ENCODE measurements at places on chromosomes 12 and 14.
A peak's percentile ranks its signal among the peaks of the same experiment; 100 is the strongest.

DNA sequence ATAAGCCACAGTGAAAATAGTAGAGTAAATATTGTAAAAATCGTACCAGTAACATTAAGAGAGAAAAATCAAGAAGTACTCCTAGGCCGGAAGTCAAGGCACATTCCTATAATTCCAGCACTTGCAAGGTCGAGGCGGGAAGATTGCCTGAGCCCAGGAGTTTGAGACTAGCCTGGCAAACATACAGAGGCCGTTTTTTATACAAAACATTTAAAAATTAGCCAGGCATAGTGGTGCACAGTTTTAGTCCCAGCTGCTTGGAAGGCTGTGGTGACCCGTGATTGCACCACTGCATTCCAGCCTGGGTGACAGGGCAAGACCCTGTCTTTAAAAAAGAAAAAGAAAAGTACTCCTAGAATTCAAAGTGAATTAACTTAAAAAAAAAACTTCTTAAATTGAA, 341.8 kb downstream of the C12orf50 start:
- DNase-seq, result no peak

- no peak for DNase-seq
Observed at GRCh38 chr12:40241741-40242140, 16.9 kb downstream of the LRRK2 start.

GRCh38 chr14:95255013-95255412, 64.7 kb downstream of the CLMN start:
- DNase-seq, result no peak

DNA sequence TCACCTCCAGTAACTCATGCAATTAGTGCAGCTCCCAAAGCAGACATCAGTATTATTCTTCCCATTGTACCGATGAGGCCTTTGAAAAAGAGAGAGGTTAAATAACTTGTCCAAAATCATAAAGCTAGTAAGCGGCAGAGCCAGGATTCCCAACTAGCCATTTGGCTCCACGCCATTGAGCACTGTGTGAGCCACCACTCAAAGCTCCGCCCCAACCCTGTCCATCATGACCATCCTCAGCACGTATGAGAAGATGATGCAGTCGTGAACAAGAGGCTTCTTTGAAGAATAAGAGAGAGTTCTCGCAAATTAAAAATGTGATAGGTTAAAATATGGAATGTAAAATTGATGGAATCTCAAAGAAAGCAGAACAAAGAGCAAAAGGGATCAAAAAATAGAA, 14.6 kb downstream of the CLMN start:
- DNase-seq, result no peak

DNA sequence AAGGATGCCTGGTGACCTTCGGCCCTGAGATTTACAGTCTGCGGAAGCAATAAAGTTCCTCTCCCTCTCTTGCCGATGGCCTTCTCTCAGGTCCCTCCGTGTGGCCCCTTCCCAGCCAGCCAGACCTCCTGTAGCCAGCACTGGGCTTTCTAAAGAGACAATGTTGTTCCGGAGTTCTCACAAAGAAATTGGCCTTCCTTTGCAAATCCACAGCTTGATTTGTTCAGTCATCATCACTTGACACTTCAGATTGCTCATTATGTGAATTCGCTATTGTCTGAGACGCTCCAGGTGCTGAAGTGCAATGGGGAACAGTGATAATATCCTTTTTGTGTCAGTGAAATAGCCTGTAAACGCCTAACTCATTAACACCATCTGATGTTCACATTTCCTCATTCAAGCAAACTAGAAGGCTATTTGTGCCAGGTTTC, 43.7 kb upstream of the GPHB5 start:
- DNase-seq, result no peak

- no peak for DNase-seq
Observed at GRCh38 chr12:2266666-2267620, 214.2 kb downstream of the CACNA1C start.

DNA sequence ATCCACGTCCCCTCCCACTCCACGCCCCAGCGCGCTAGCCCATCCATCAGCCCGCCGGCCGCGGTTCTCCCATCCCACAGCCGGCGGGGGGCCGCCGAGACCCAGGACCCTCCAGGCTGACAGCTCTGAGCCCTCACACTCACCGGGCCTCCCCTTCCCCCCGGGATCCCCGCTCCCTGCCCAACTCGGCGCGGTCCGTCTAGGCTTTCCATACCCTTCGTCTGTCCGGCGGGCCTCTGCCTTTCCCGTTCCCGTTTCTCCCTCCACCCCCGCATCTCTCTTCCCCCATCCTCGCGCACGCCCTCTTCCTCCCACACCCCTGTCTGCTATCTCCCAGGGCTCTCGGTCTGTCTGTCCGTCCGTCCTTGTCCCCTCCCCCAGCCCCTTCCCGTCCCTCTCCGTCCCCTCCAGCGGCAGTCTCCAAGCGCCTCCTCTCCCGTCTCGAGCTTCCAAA, 726 bp downstream of the ZFHX2 start:
- DNase-seq, result no peak

DNA sequence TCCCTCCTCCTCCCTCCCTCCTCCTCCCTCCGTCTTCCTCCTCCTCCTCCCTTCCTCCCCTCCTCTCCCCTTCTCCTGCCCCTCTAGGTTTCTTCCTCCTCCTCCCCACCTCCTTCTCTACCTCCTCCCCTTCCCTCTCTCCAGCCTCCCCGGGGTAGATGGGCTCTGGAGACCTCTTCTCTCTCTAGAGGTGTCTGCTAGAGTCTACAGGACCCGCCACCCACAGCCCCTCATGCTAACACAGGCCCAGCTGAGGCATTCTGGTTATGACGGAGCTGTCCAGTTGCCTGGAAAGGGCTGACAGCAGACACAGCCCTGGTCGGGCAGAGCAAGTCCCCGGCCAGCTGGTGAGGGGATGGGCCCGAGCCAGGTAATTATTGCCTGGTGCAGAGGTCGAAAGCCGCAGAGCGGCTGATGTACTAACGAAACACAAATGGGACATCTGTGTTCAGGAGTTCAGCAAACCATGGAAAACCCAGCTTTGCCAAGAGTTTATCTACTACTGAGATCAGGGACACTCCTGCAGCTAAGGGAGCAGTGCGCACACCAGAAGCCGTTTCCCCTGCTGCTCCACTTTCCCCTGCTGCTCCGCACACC, 96.2 kb downstream of the PAPOLA start:
- DNase-seq, result no peak

- DNase-seq, result no peak
Observed at GRCh38 chr12:80498059-80498728, 54.2 kb downstream of the PTPRQ start.

DNA sequence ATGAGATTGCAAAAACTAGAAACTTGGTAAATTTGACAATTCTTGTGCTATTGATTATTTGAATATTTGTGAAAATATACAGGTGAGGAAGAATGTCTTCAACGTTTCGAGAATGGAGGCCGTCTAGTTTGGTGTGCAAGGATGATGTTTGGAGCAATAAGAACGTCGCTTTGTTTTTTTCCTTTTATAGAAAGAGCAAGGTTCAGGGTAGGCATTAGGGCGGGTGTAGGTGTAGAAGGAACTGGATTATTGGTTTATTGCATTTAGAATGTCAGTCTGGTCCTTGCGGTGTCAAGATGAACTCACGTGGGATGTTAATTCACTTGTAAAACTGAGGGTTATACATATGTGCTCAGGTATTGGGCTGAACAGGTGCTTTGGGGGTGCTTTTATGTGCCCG, 1.1 kb downstream of the RPS26 start:
- no peak for DNase-seq

GRCh38 chr14:29217813-29218450, 451.3 kb downstream of the FOXG1 start:
- no peak for DNase-seq

DNA sequence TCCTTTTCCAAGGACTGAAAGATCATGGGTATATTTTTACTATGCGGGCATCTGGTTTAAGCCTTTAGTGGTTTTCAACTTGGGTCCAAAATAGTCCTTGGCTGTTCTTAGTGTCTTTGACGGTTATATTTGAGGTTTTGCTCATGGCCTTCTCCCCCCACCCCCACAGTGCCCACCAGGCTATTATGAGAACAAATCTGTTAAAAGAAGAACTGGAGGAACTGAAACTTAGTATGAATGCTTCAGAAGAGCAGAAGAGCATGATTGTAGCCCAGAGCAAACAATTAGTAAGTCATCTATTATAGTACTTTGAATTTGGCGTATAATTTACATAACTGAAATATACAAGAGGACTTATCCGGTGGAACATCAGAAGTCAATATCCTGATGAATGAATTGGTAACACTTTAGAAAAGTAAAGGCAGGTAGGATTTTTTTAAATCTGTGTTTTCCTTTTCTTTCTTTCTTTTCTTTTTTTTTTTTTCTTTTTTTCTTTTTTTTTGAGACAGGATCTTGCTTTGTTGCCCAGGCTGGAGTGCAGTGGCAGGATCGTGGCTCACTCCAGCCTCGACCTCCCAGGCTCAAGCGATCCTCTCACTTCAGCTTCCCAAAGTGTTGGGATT, 71.8 kb upstream of the BCAT1 start:
- no peak for DNase-seq

GRCh38 chr12:44889926-44890325, 13.8 kb upstream of the NELL2 start:
- no peak for DNase-seq

DNA sequence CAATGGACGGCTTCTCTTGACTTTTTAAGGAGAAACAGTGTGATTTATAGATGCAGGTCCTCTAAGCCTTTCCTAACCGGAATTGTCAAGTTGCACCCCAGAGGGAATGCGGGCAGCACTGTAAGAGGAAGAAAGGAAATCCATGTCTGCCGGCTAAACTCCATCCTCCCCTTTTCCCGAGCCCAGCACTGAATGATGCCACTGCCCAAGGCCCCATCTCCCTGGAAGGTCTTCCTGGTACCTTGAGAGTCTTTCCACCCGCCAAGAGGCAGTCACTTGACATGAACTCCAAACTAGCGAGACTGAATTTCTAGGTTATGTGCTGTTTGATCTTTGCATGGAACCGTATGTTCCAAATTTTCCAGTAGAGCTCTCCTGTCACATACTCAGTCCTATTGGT, 313.4 kb upstream of the FKBP4 start:
- no peak for DNase-seq

- peak; percentile 68 for DNase-seq
Observed at GRCh38 chr14:54902143-54902520, 494 bp downstream of the GCH1 start.

- DNase-seq, result no peak
Observed at GRCh38 chr12:47038270-47038748, 41.1 kb upstream of the PCED1B start.

- DNase-seq, result no peak
Observed at GRCh38 chr14:36177489-36177888, 967 bp upstream of the PTCSC3 start.

DNA sequence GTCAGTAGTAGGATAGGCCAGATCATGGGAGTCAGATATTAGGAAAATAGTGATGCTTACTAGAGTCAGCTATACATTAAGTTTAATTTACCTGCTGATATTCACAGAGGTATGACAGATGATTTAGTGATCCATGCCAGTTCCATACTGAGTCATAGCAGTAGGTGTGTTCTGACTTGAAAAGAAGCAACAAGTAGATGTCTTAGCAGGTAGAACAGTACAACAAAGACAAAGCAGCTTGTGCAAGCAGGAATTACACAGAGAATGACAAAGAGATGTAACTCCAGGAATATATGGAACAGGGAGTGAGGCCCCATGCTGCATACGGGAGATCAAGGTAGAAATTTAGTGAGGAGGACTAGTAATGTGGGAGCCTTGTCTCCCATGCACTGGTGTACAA, 556.9 kb downstream of the SLC16A7 start:
- DNase-seq, result no peak

- DNase-seq, result no peak
Observed at GRCh38 chr14:44081146-44081545, 425.9 kb downstream of the FSCB start.

- DNase-seq, result no peak
Observed at GRCh38 chr12:33977887-33978286, 44.4 kb upstream of the ALG10 start.

DNA sequence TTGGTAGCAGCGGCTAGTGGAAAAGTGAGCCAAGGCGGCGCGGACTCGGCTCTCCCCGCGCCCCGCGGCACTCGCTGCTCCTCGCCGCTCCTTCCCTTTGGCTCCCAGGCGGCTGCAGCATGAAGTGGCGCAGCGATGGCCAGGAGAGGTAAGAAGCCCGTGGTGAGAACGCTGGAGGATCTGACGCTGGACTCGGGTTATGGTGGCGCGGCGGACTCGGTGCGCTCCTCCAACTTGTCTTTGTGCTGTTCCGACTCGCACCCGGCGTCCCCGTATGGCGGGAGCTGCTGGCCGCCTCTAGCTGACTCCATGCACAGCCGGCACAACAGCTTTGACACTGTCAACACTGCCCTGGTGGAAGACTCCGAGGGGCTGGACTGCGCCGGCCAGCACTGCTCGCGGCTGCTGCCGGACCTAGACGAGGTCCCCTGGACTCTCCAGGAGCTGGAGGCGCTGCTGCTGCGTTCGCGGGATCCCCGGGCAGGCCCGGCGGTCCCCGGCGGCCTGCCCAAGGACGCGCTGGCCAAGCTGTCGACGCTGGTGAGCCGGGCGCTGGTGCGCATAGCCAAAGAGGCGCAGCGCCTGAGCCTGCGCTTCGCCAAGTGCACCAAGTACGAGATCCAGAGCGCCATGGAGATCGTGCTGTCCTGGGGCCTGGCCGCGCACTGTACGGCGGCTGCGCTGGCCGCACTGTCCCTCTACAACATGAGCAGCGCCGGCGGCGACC, 225.6 kb upstream of the CRY1 start:
- DNase-seq, result peak; percentile 16

DNA sequence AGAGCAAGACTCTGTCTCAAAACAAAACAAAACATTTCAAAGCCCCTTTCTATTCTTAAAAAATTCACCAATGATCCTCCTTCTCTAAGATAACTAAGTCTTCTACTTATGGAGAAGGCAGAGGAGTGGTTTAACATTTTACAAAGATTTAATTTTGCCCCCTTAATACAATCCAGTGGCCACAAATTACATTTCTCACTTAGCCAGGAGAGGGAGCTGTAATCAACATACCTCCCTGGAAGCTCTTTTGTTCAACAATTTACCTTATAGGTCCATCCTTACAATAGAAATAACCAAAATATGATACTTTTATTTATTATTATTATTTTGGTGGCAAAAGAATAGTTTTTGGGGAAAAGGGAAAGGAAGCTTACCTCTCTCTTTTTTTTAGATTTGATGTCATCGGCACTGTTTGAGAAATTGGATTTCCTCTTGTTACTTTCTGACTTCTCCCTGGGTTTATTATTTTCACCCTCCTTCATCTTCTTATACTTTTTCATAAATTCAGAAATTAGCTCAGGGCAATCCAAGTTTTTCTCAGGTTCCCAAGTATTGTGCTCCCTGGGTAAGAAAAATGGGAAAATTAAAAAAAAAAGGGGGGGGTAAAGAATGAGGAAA, 28.1 kb downstream of the CBX5 start:
- no peak for DNase-seq

- DNase-seq, result no peak
Observed at GRCh38 chr12:106957583-106957982, 1.9 kb downstream of the TMEM263 start.

- no peak for DNase-seq
Observed at GRCh38 chr14:68458840-68459469, 333.9 kb downstream of the ZFP36L1 start.

GRCh38 chr14:24274101-24274543, 2.7 kb upstream of the RABGGTA start:
- peak; percentile 42 for DNase-seq

- DNase-seq, result no peak
Observed at GRCh38 chr14:73402579-73402978, 55.8 kb downstream of the NUMB start.

GRCh38 chr12:48023386-48023785, 19.1 kb upstream of the COL2A1 start:
- DNase-seq, result no peak

Measured in stimulated activated CD4-positive, alpha-beta T cell treated with anti-CD3 and anti-CD28 coated beads, Interleukin-4, amount 100 ng/mL, for 48 hours (primary cell).